ENCODE measurements at places on chromosomes 2 and 18. TPM values are rescaled to one million over a fixed set of nuclear protein-coding genes. Genes with fewer than 3 reads are reported as not detected.

DNA sequence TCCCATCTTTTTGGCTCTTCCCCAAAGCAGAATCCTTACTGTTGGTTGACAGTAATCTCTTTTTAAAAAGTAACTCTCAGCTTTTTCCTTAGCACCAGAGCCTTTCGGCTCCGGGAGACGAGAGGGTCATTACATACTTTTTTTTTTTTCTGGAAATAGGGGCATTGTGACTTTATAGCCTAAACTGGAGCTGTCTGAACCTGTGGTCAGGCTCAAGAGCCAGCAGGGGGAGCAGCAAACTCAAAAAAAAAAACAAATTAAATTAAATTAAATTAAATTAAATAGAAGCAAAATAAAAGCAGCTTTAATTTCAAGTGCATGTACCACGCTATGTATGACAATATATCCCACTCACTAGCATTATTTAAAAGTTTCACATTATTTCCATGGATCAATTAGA, 156.6 kb downstream of the DTNA start:
- DNase-seq = no peak

GRCh38 chr2:168692132-168692744, 110.2 kb upstream of the NOSTRIN start:
- no peak for DNase-seq

WIPF1 gene
- 55.0 TPM for total RNA-seq

QPCT gene
- total RNA-seq = 16.6 TPM

- no peak for DNase-seq
Observed at GRCh38 chr2:44004735-44005602, 9.2 kb upstream of the LRPPRC start.

DNA sequence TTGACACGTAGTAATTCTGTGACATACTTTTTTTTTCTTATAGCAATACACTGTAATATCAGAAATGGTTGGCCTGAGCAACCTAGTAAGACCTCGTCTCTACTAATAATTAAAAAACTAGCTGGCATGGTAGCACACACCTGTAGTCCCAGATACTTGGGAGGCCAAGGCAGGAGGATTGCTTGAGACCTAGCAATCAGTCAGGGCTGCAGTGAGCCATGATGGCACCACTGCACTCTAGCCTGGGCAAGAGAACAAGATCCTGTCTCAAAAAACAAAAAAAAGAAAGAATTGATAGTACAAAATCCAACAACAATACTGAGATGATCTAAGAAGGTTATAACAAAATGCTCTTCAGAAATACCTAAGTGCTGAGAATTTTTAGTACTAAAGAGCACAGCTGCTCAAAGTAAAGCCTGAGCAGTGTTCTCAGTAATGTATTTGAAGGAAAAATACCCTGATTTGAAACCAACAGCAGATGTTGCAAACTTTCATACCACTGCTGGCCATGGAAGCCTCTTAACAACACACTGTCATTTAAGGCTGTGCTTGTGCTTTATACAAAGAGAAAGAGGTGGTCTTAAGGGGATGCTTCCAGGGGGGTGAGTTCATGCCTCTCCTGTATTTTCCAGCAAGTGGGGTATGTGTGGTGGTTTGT, 132.6 kb upstream of the CDCA7 start:
- DNase-seq = no peak

IFIH1 gene
- total RNA-seq = 21.6 TPM

TGIF1 gene
- total RNA-seq = 93.8 TPM

DNA sequence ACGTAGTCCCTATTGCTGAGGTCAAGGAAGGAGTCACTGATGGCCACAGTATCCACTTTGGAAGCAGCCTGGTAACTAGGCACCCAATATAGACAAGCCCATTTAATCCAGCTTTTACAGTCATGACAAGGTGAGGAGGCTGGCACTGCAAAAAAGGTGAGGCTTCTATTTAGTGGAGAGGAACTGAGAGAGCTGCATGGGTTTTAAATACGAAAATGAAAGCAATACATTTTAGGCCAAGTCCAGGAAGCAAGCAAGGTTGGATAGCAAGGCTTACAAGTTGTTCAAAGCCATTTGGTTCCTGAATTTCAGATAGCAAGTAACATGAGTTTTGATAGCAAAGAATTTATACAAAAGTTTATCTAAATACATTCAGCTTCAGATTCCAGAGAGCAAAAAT, 80.4 kb downstream of the SGPP2 start:
- no peak for DNase-seq

HRH4 gene
- not detected for total RNA-seq
